Lower lobe of right lung (tissue), 2 donors: ENCODE measurements at places on chromosomes 2 and 18.
A peak's percentile ranks its signal among the peaks of the same experiment; 100 is the strongest.

DNA sequence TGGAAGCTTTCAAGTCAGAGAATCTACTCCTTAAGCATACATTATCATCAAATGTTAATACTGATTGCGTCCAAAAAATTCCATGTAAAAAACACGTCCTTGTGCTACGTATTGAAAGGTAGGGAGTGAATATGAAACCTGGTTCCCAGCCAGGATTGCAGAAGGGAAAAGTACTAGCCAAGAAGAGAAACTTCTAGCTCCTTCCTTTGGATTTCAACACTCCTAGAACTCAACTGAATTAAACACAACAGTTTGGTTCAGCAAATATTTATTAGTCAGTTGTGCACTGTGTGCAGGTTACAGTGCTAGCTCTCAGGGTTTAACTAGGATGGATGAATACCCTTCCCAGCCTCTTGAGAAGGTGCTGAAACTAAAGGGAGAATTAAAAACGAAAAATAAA, 33.9 kb upstream of the FHL2 start:
- no peaks in the 10 kb centered on the region for H3K27me3 ChIP-seq
- H3K4me1 ChIP-seq, result no peaks in the 10 kb centered on the region
- no peak overlapping the region for H3K27ac ChIP-seq
- no peak for DNase-seq
- no peaks in the 10 kb centered on the region for H3K36me3 ChIP-seq
- no peak overlapping the region for H3K4me3 ChIP-seq

GRCh38 chr2:127386246-127386645, 1.5 kb downstream of the MAP3K2 start:
- peaks cover 48% of the 10 kb centered on the region for H3K4me1 ChIP-seq
- H3K27ac ChIP-seq, result peak overlapping the region; percentile 100
- H3K36me3 ChIP-seq, result no peaks in the 10 kb centered on the region

- H3K27ac ChIP-seq, result peak overlapping the region; percentile 7
- H3K27me3 ChIP-seq, result no peaks in the 10 kb centered on the region
- DNase-seq, result no peak
- H3K36me3 ChIP-seq, result no peaks in the 10 kb centered on the region
- H3K4me3 ChIP-seq, result no peak overlapping the region
These were observed 26.1 kb downstream of the PKDCC start for GRCh38 chr2:42073739-42074503.

GRCh38 chr18:33113416-33113815, 327.1 kb downstream of the CCDC178 start:
- no peak overlapping the region for H3K4me3 ChIP-seq
- DNase-seq, result no peak
- no peaks in the 10 kb centered on the region for H3K36me3 ChIP-seq
- H3K4me1 ChIP-seq, result no peaks in the 10 kb centered on the region

- no peak overlapping the region for H3K4me3 ChIP-seq
- no peak overlapping the region for H3K27ac ChIP-seq
- no peaks in the 10 kb centered on the region for H3K4me1 ChIP-seq
- no peaks in the 10 kb centered on the region for H3K27me3 ChIP-seq
These were observed 74.1 kb upstream of the EHBP1 start for GRCh38 chr2:62631160-62632085.

GRCh38 chr2:219634171-219634940, 6.9 kb downstream of the SLC4A3 start:
- H3K4me1 ChIP-seq, result no peaks in the 10 kb centered on the region
- no peaks in the 10 kb centered on the region for H3K36me3 ChIP-seq
- H3K27me3 ChIP-seq, result no peaks in the 10 kb centered on the region
- no peak for DNase-seq
- H3K4me3 ChIP-seq, result no peak overlapping the region

- no peak overlapping the region for H3K27ac ChIP-seq
- H3K4me1 ChIP-seq, result no peaks in the 10 kb centered on the region
These were observed 52.1 kb downstream of the AOX1 start for GRCh38 chr2:200637901-200638300.

DNA sequence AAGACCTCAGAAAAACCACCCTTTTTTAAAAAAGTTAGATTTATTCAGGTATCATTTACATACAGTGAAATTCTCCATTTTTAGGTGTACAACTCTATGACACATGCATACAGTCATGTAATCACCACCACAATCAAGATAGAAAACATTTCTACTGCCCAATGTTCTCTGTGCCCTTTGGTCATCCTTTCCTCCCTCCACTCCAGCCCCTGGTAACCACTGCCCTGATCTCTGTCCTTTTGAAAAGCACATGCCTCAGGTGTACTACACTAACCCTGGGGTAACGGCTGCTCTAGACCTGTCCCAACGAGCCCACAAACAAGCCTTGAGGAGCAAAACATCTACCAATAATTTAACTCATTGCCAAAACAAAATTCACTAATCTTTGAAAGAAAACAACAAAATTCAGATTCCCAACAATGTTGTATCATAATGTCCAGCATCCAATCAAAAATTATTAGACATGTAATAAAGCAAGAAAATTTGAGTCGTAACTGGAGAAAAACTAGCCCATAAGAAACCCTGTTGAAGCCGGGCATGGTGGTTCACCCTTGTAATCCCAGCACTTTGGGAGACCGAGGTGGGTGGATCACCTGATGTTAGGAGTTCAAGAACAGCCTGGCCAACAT, 25.9 kb upstream of the KLF11 start:
- H3K27me3 ChIP-seq, result no peaks in the 10 kb centered on the region
- no peaks in the 10 kb centered on the region for H3K36me3 ChIP-seq
- peaks cover 19% of the 10 kb centered on the region for H3K4me1 ChIP-seq
- H3K4me3 ChIP-seq, result no peak overlapping the region

- H3K27me3 ChIP-seq, result no peaks in the 10 kb centered on the region
- no peak overlapping the region for H3K27ac ChIP-seq
- H3K4me1 ChIP-seq, result no peaks in the 10 kb centered on the region
- H3K36me3 ChIP-seq, result no peaks in the 10 kb centered on the region
- no peak overlapping the region for H3K4me3 ChIP-seq
- DNase-seq, result no peak
These were observed 16.9 kb upstream of the CRACDL start for GRCh38 chr2:98952966-98953365.
